ENCODE measurements at places on chromosomes 4 and X.

GRCh38 chr4:80153874-80154544, 43.3 kb upstream of the PRDM8 start:
- no peak for DNase-seq

DNA sequence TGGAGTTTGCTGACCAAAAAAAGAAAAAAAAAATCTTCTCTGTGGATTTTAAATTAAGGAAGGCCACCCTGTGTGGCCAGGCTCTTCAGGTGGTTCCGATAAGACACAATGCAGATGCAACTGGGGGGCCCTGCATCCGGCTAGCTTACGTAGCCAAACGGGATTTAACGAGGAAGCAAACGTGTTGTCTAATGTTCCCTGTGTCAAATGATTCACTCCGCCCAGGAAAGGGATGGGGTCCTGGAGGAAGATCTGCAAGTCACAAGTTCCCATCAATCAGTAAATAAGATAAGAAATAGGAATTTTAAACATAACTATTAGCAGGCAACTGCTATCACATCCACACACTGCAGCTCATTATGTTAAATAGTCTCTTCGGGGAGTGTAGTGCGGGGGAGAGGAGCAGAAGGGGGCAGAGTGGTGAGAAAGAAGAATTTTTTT, 216.4 kb upstream of the GYPA start:
- no peak for DNase-seq

DNA sequence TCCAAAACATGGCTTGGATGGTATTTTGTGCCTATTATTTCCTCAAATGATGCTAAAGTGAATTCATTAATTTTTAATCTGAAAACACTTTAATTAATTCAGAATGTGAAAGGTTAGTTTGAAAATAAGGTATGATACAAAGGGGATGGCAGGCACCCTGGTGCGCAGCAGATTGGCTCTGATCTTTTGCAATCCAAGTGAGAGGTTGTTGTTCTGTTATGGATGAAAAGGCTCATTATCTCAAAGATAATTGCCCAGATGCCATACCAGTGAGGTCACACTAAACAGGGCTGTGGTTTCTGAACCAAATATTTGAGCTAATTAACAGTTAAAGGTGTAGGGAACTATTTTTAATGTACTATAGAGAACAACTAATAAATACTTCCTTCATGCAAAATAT, 504.9 kb downstream of the RAPGEF2 start:
- no peak for DNase-seq

- DNase-seq, result no peak
Measured at GRCh38 chrX:87338510-87338909, 179.1 kb upstream of the KLHL4 start.

GRCh38 chrX:2523911-2524310, 23.1 kb upstream of the DHRSX start:
- no peak for DNase-seq

GRCh38 chr4:112509243-112510141, 6.5 kb downstream of the NEUROG2 start:
- DNase-seq, result no peak

DNA sequence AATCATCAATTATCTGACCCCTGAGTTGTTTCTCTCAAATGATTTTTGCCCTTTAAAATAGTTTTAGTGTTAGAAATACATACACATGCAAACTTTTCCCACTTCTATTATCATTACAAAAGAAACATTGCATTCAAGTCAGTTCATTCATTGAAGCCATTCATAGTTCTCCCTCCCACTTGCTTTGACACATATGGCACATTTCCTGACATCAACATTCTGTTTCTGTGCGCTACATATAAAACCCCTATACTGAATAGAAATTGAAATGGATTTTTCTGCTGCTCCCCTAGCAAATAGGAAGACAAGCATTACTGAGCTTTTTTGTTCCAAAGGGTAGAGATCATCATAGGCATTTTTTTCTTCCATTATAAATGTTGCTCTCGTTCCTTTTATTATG, 497.9 kb upstream of the PCDH10 start:
- DNase-seq, result no peak

GRCh38 chr4:125486351-125486750, 171.6 kb downstream of the FAT4 start:
- no peak for DNase-seq

DNA sequence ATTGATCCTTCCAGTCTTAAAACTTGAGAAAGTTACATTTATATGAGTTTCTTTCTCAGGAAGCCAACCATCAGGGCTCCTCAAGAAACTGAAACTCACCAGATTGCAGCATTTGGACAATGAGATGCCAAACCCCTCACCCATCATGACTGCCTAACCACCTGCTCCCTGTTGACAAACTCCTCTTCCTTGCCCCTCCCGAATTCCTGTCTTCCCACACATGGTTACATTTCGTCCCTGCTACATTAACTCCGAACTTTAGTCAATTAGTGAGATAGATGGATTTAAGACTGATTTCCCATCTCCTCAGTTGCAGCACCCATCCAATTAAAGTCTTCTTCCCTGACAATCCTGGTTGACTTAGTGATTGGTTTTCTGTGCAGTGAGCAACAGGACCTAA, 118.7 kb downstream of the ZNF330 start:
- DNase-seq, result no peak

- no peak for DNase-seq
Measured at GRCh38 chr4:184587221-184587620, 62.0 kb downstream of the CASP3 start.

DNA sequence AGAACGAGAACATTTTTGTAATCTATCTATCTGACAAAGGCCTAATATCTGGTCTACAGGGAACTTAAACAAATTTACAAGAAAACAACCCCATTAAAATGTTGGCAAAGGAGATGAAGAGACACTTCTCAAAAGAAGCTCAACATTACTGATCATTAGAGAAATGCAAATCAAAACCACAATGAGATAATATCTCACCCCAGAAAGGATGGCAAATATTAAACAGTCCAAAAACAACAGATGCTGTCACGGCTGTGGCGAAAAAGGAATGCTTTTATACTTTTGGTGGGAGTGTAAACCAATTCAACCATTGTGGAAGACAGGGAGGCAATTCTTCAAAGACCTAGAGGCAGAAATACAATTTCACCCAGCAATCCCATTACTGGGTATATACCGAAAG, 2284.8 kb downstream of the ARAP2 start:
- DNase-seq, result no peak

- no peak for DNase-seq
Measured at GRCh38 chrX:10949541-10949940, 161.6 kb upstream of the HCCS start.

- DNase-seq, result no peak
Measured at GRCh38 chr4:89164400-89164799, 53.1 kb downstream of the TIGD2 start.

DNA sequence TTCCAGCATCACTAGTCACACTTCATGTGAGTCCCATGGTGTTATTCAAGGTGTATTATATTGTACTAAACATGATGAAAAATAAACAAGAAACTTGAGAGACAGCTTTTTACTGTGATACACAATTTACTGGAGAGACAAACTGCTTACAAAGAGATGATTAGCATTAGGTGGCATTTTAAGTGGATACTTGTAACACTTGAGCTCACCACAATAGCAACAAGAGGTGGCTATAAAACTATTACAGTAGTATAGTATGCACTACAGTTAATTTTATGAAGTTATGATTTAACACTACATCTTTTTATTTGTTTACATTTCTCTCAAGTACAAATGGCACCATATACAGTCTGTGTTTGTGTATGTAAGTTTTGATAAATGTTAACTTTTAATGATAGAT, 246.6 kb downstream of the PARM1 start:
- DNase-seq, result no peak

DNA sequence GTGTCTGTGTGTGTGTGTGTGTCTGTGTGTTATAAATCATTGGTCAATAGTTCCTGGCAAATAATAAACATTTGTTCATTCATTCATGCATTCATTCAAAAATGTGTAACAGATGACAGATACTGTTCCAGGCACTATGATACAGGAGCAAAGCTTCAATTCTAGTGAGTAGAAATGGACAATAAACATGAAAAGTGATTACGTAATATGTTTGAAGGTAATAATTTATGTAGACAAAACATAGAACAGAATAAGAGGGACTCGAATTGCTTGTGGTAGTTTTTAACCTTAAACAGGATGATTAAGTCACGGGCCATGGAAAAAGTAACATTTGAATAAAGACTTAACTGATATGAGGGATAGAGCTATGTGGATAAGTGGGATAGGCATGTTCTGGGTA, 90.1 kb upstream of the MAGEC2 start:
- no peak for DNase-seq

DNA sequence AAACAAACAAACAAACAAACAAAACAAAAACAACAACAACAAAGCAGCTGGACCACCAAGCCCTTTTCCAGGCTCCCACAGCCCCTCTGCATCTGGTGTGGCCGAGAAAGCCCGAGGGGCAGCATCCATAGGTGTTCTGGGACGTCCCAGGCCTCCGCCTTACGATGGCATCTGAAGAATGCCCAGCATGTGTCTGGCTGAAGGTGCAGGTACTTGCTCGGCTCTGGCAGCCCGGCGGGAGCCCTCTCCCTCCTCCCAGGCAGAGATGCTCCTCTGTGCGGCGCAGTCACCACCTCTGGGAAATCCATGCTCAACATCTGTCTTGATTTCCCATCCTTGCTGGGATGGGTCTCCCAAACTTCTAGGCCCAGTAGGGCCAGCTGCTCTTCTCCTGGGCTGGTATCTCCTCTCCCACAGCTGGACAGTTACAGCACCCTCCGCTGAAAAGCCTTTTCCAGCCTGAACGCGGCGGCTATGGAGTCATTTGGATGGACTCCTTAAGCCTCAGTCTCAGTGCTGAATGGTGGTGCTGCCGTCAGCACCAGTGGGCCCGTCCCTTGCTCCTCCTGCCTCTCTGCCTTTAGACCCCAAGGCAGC, 4.3 kb downstream of the PSAPL1 start:
- DNase-seq, result no peak

- DNase-seq, result no peak
Measured at GRCh38 chr4:85870298-85871083, 395.5 kb downstream of the ARHGAP24 start.

DNA sequence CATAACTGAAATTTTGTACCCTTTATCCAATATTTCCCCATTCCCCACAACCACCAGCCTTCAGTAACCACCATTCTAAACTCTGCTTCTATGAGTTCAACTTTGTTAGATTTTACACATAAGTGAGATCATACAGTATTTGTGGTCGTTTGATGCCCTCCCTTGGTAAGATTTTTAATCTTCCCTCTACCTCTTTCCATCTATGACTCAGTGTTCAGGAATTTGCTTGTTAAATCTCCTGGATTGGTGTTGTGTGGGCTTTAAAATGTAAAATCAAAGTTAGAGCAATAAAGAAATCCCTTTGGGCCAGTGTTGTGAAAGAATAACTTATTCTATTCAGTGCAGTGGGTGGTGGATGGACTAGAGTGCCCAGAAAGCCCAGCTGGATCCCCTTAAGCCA, 37.4 kb downstream of the SLC16A2 start:
- DNase-seq, result no peak

DNA sequence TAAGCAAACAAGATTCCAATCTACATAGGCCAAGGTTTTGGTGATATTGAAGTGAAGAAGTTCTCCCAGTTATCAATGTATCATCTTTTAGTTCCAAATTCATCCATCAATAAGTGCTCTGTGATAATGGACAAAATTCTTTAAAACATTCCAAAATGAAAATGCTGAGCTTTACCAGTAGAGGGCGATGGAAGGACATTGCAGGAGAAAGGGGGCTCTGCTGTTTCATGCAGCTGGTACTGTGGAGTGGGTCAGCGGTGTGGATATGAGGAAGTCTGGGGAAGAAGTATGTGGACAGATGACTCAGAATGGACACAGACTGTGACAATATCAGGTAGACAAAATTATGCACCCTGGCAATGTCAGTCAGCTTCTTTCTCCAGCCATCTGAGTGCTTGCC, 46.6 kb upstream of the HS6ST2 start:
- DNase-seq, result no peak

GRCh38 chrX:148659481-148659880, 159.1 kb downstream of the AFF2 start:
- DNase-seq, result no peak

GRCh38 chrX:8565729-8566128, 101.1 kb downstream of the VCX3B start:
- no peak for DNase-seq

GRCh38 chr4:180377741-180378140, 1865.5 kb upstream of the TENM3 start:
- no peak for DNase-seq

DNA sequence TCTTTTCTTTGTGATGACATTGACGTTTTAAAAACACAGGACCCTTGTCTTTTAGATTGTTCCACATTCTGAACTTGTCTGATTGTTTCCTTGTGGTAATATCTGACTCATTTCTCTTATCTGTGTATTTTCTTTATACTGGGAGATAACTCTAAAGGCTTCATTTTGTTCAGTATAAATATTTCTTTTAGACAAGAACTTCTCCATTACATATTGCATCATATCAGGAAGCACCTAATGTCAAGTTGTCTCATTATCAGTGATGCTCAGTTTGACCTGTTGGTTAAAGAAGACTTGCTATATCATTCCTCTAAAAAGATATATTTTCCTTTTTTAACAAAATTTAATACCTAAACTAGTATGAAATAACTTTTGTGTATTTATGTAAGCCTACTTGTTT, 152.3 kb upstream of the BMP3 start:
- no peak for DNase-seq
